NCI-H1048 (cell line): ENCODE measurements at places on chromosomes 5 and 9.

- no peak for DNase-seq
These were observed 28.4 kb upstream of the PRDM12 start for GRCh38 chr9:130635721-130636647.

DNA sequence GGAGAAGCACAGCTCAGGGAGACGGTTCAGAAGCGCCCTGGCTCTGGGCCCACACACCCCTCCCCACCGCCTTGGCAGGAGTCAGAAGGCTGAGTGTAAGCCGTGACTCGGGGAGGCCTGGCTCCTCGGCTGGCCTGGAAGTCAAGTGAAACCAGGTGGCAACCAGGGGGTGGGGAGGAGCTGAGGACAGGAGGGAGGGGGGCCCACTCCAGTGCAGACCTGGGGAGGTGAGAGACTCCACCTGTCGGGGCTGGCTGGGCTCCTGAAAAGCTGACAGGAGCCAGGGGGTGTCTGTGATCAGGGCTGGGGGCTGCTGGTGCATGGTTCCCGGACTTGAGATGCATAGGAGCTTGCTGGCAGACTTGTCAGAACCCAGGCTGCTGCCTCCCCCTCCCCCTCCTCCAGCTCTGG lies 150.2 kb upstream of the PHYKPL start:
- no peak for DNase-seq

DNA sequence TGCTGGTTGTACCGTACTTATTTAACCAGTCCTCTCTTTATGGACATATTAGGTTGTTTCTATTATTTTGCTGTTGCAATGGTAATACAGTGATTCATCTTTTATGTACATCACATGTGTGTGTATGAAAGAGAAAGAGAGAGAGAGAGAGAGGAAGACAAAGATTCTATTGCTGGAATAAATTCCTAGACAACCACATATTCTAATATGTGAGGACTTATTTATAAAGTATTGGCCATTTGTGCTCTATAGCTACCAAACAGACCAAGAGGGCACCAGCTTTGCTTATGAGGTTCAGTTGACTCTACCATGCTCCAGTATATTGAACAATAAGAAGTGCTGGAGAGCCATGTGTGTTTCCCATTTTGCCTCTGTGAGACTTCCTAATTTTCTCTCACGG lies 513.5 kb downstream of the DMAC1 start:
- DNase-seq = no peak

- DNase-seq = no peak
These were observed 68.7 kb upstream of the ADAMTSL1 start for GRCh38 chr9:18405240-18405639.

GRCh38 chr5:81212211-81212751 lies 20.8 kb upstream of the CKMT2 start:
- DNase-seq = no peak

- DNase-seq = no peak
These were observed 16.3 kb upstream of the DAB2 start for GRCh38 chr5:39440958-39441624.
